Right renal pelvis (tissue), 4 donors: ENCODE measurements at places on chromosomes 13 and 19. TPM values are rescaled to one million over a fixed set of nuclear protein-coding genes. Genes with fewer than 3 reads are reported as not detected.

DNA sequence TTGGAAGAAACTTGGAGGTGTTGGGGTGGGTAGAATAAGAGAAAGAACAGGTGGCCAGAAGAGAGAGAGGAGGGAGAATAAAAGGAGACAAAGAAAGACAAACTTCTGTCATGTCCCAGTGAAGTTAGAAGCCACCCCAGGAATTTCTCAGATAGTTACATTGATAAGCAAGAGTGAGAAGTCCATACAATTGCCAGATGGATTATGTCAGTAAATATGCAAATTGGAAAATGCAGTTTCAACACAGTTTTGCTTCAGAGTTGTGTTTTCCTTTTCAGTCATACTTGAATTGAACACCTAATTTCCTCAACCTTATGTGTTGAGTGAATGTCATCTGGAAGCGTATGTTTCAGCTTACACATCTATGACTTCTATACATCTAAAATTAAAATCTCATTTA is 139.2 kb downstream of the RXFP2 start:
- no peak for DNase-seq

DNA sequence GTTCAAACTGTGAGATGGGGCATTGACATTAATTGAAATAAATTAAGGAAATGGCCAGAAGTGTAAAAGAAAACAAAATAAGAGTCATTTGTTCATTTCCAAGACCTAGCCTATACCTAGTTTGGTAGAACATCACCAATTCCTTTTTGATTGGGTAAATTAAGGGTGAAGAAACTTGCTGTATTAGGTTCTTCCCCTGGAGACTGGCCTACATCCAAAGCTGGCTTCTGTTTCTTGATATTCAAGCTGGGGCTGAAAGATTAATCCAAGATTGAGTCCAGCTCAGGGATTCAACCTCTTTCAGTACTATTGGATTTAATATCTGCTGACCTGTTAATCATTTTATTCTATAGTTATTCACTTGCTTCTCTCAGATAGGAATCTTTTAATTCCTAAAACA is 183.2 kb downstream of the GPC6 start:
- no peak for DNase-seq

DNA sequence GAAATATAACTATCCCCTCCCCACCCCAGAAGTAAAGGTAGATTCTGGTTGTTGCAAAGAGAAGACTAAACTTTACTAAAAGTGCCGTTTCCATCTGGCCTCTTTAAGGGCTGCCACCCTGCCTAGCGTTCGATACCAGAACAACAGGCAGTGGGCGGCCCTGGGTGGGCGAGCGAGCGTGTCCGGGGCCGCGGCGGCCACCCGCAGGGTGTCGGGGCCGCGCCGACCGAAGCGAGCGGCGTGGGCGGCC is 2.6 kb downstream of the FGF9 start:
- DNase-seq = no peak

- DNase-seq = no peak
Observed at GRCh38 chr19:18701250-18701608, 17.7 kb downstream of the CRTC1 start.

GRCh38 chr19:11657307-11657706 is 60.0 kb downstream of the ZNF627 start:
- no peak for DNase-seq

DNA sequence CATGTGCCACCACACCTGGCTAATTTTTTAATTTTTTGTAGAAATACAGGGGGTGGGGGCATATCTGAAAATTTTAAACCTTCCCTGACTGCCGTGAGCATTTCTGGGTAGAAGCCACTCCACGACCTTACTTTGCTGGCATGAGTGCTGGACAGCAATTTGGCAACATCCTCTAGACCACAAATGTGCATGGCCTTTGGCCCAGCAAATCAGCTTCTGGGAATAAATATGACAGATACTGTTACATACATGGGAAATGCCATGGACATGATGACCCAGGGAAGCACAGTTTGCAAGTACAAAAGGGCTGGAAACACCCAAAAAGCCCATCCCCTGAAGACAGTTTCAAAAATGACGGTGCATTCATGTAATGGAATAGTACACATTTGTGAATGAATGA is 3.2 kb upstream of the PVR start:
- DNase-seq = no peak

GRCh38 chr19:9531933-9532332 is 6.5 kb downstream of the ZNF426 start:
- no peak for DNase-seq

GRCh38 chr13:78100486-78100885 is 181.9 kb upstream of the EDNRB start:
- no peak for DNase-seq

DNA sequence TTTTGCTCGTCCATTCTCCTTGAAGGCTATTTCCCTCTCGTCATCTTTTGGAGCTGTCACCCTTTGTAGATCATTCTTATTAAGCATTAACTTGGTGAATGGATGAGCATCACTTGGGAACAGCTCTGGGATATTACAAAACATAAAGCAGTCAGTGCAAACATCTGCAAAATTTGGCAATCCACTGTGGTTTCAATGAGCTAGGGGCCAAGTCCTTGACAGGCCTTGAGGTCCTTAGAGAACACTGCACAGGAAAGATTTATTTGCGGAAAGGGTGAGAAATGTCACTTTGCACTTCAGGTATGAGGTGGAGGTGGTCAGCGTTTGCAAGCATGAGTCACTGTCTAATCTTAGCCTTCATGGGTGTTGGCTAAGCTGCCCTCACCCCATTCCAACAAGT is 239.7 kb upstream of the MAB21L1 start:
- no peak for DNase-seq

The C13orf42 gene
- 0.22 TPM for polyA plus RNA-seq

The P2RY11 gene
- polyA plus RNA-seq = 11.4 TPM

The SLAIN1 gene
- 23.8 TPM for polyA plus RNA-seq

The PLPPR3 gene
- polyA plus RNA-seq = 12.5 TPM
